Effector memory CD8-positive, alpha-beta T cell (primary cell): ENCODE measurements at places on chromosomes 2 and 18.

DNA sequence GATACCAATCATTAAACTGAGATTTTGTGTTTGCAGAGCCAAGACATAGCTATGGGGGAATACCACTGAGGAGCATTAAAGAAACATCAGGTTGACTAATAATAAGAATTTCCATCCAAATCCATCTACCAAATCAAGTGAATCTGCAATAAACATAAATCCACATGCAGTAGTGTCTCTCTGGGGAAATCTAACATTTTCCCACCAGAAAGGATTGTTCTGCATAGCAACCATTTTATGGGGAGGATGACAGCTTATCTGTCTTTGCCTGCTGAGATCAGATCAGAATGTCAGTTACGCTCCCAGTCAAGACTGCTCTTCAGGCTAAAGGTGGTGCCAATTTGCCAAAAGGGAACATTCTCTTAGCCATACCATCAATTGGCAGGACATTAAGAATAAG lies 1098.9 kb upstream of the CHAC2 start:
- H3K36me3 ChIP-seq, result no peaks in the 10 kb centered on the region
- H3K27me3 ChIP-seq, result no peaks in the 10 kb centered on the region
- no peaks in the 10 kb centered on the region for H3K4me1 ChIP-seq
- DNase-seq, result no peak
- no peak overlapping the region for H3K27ac ChIP-seq
- no peak overlapping the region for H3K4me3 ChIP-seq

- H3K27ac ChIP-seq, result no peak overlapping the region
- H3K27me3 ChIP-seq, result peaks cover 12% of the 10 kb centered on the region
- H3K4me3 ChIP-seq, result no peak overlapping the region
- no peaks in the 10 kb centered on the region for H3K36me3 ChIP-seq
- no peaks in the 10 kb centered on the region for H3K4me1 ChIP-seq
Observed at GRCh38 chr18:57269756-57270155, 82.6 kb upstream of the ST8SIA3 start.

DNA sequence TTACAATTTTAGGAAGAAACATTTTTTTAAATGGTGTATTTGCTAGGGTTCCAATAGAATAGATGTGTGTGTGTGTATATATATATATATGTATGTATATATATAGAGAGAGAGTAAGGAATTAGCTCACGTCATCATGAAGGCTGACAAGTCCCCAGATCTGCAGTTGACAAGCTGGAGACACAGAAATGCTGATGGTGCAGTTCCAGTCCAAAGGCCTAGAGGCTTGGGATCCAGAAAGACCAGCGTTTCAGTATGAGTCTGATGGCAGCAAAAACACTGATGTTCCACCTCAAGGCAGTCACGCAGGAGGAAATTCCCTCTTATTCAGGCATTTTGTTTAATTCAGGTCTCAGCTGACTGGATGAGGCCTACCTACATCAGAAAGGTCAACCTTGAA lies 386.8 kb downstream of the PTH2R start:
- H3K36me3 ChIP-seq, result no peaks in the 10 kb centered on the region
- H3K4me3 ChIP-seq, result no peak overlapping the region
- no peaks in the 10 kb centered on the region for H3K4me1 ChIP-seq
- no peak overlapping the region for H3K27ac ChIP-seq
- no peak for DNase-seq

DNA sequence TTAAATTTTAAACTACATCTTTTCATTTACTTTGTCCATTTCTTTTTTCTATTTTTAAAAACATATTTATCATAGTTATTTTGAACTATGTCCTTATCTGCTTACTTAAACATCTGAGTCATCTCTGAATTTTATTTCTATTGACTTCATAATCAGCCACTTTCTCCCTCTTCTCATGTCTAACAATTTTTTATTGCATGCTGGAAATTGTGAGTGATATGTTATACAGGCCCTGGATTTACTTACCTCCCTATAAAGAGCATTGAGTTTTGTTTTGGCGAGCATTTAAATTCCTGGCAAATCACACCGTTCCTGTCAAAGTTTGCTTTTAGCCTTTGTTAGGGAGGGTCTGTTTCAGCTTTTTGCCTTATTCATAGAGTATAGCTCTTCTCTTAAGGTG lies 39.3 kb downstream of the KCNIP3 start:
- no peak overlapping the region for H3K27ac ChIP-seq
- no peaks in the 10 kb centered on the region for H3K36me3 ChIP-seq
- DNase-seq, result no peak
- H3K4me3 ChIP-seq, result no peak overlapping the region

DNA sequence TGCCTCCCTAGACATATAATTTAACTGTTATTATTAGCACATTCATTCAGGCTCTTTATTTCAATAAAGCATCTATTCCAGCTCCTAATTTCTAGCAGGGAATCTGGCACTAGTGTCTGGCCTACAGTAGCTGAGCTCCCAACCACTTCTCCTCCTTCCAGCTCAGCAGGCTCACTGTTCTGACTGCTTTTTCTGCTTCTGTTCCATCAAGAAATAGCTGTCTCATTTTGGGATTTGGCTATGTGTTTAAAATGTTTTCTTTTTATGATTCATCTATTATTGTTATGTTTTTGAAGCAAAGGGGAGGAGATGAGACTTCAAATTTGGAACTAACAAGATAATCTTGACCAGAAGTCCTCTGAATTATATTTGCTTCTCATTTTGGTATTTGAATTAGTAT lies 172.7 kb upstream of the SMAD7 start:
- H3K4me3 ChIP-seq, result no peak overlapping the region
- peaks cover 5% of the 10 kb centered on the region for H3K4me1 ChIP-seq
- no peak for DNase-seq

DNA sequence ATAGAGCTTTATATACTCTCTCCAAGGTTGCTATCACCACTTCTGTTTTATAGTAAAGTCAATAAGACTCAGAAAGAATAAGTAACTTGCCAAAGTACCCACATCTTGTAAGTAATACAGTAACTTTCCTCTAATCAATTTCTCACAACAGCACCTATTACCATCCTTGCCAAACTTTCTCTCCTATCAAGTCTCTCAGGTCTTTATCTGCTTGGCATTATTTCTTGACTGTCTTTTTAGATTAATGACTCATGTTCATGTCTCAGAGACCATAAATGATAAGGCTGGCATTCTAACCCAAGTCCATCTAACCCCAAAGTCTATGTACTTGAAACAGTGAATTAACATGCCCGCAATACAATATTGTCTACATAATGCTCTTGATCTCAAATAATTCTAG lies 618.0 kb upstream of the ZEB2 start:
- no peaks in the 10 kb centered on the region for H3K27me3 ChIP-seq
- H3K4me1 ChIP-seq, result no peaks in the 10 kb centered on the region
- H3K4me3 ChIP-seq, result no peak overlapping the region
- no peak for DNase-seq
- no peak overlapping the region for H3K27ac ChIP-seq

GRCh38 chr2:232487385-232488096 lies at the start of gene ECEL1:
Gene ECEL1 (minus strand): TSS chr2:232487834. CDS start chr2:232486653, 1,181 bp downstream.
- peaks cover 80% of the 10 kb centered on the region for H3K27me3 ChIP-seq
- H3K4me3 ChIP-seq, result peak within 1 kb of the TSS; percentile 40
- H3K27ac ChIP-seq, result no peak within 1 kb of the TSS
- no peak for DNase-seq
- peaks cover 5% of the 10 kb centered on the region for H3K4me1 ChIP-seq

- H3K4me1 ChIP-seq, result no peaks in the 10 kb centered on the region
- no peak for DNase-seq
- peaks cover 3% of the 10 kb centered on the region for H3K27me3 ChIP-seq
- no peak overlapping the region for H3K4me3 ChIP-seq
- no peaks in the 10 kb centered on the region for H3K36me3 ChIP-seq
- no peak overlapping the region for H3K27ac ChIP-seq
Observed at GRCh38 chr2:48749291-48750127, 6.0 kb downstream of the LHCGR start.

DNA sequence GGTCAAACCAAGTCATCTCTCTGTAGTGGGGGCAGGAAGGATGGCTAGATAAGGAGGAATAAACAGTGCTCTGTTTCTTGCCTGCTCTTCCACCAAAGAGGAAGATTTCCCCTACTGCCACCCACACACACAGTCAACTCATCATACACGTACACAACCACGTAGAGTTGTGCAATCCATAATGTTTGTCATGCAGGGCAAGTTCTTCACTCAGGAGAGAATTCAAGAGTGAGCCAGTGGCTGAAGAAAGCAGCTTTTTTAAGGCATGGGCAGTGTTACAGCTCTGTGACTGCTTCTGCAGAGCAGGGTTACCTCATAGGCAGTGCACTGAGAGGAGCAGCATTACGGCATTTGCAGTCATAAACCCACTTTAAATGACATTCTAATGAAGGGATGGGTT lies 283.0 kb downstream of the RND3 start:
- no peak for DNase-seq
- H3K36me3 ChIP-seq, result peaks cover 2% of the 10 kb centered on the region
- no peaks in the 10 kb centered on the region for H3K27me3 ChIP-seq
- no peak overlapping the region for H3K27ac ChIP-seq
- H3K4me3 ChIP-seq, result no peak overlapping the region

- peaks cover 8% of the 10 kb centered on the region for H3K4me1 ChIP-seq
- DNase-seq, result no peak
- peaks cover 5% of the 10 kb centered on the region for H3K36me3 ChIP-seq
- no peaks in the 10 kb centered on the region for H3K27me3 ChIP-seq
Observed at GRCh38 chr2:55408918-55409868, 10.5 kb downstream of the CCDC88A start.

GRCh38 chr18:57025540-57025939 lies 121.3 kb upstream of the BOD1L2 start:
- H3K4me1 ChIP-seq, result peaks cover 1% of the 10 kb centered on the region
- no peak overlapping the region for H3K27ac ChIP-seq
- DNase-seq, result no peak
- H3K27me3 ChIP-seq, result no peaks in the 10 kb centered on the region
- peaks cover 7% of the 10 kb centered on the region for H3K36me3 ChIP-seq
- H3K4me3 ChIP-seq, result no peak overlapping the region

GRCh38 chr2:226660526-226660925 lies 139.1 kb downstream of the IRS1 start:
- no peak for DNase-seq
- no peaks in the 10 kb centered on the region for H3K36me3 ChIP-seq
- H3K4me3 ChIP-seq, result no peak overlapping the region
- H3K27me3 ChIP-seq, result peaks cover 27% of the 10 kb centered on the region
- no peaks in the 10 kb centered on the region for H3K4me1 ChIP-seq

DNA sequence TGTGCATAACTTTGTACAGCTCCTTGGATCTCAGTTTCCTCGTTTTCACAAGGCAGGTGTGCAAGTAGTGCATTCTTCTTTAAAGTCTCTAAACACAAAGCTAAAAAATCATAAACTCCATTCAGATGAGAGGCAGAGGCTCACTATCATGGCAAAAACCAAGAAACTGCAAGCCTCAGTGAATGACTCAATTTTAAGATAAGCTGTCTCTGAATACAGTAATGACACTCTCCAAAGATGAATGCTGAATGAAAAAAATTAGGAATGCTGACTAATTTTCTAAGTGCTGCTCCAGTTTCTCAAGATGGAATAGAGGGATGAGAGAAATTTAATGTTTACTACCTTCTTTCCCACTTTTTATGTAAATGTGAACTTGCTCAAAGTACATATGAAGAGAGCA lies 17.2 kb downstream of the B4GALT6 start:
- H3K36me3 ChIP-seq, result no peaks in the 10 kb centered on the region
- no peak for DNase-seq
- H3K27me3 ChIP-seq, result peaks cover 6% of the 10 kb centered on the region

DNA sequence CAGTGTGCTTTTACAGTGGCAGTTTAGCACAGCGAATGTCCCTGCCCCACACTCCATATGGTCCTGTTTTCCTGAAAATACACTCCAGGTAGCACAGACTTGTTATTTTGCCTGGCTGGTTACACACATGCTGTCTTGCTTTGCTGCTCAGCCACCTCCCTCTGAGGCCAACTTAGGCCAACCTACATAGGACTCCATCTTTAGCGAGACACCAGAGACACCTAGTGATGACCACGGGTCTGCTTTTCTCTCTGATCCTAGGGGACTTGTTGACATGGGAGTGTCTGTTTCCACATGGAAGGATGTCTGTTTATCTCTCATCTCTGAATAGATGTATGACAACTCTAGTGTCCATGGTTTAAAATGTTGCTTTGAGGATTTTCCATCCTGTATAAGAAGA lies 43.3 kb downstream of the PLEKHB2 start:
- no peak overlapping the region for H3K27ac ChIP-seq
- peaks cover 71% of the 10 kb centered on the region for H3K36me3 ChIP-seq
- H3K27me3 ChIP-seq, result no peaks in the 10 kb centered on the region
- no peak overlapping the region for H3K4me3 ChIP-seq
- no peak for DNase-seq
- no peaks in the 10 kb centered on the region for H3K4me1 ChIP-seq

GRCh38 chr2:175890636-175891242 lies 111.3 kb downstream of the LNPK start:
- no peak overlapping the region for H3K4me3 ChIP-seq
- no peaks in the 10 kb centered on the region for H3K4me1 ChIP-seq
- DNase-seq, result no peak
- H3K36me3 ChIP-seq, result no peaks in the 10 kb centered on the region

DNA sequence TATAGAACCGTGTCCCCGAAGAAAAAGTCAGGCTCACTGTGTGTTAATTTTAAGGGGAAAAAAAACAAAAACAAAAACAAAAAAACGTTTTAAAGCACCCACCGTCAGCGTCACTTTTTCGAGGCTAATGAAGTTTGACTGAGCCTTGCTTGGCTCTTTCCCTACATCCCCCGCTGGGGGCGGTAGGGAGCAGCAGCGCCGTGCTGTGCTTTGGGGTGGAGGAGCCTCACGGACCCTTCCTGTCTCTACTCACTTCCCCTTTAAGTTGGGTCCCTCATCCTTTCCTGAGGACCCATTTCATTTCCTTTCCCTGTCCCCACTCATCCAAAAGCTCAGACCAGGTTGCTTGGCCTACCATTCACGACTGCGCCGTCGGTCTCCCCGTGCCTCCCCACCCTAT lies 82.8 kb upstream of the RPL31 start:
- peaks cover 3% of the 10 kb centered on the region for H3K4me1 ChIP-seq
- DNase-seq, result no peak
- no peaks in the 10 kb centered on the region for H3K36me3 ChIP-seq
- H3K4me3 ChIP-seq, result no peak overlapping the region

GRCh38 chr2:65275141-65275915 lies 47.7 kb downstream of the ACTR2 start:
- no peaks in the 10 kb centered on the region for H3K27me3 ChIP-seq
- H3K4me1 ChIP-seq, result peaks cover 4% of the 10 kb centered on the region
- H3K36me3 ChIP-seq, result peaks cover 35% of the 10 kb centered on the region
- no peak overlapping the region for H3K4me3 ChIP-seq
- DNase-seq, result no peak

DNA sequence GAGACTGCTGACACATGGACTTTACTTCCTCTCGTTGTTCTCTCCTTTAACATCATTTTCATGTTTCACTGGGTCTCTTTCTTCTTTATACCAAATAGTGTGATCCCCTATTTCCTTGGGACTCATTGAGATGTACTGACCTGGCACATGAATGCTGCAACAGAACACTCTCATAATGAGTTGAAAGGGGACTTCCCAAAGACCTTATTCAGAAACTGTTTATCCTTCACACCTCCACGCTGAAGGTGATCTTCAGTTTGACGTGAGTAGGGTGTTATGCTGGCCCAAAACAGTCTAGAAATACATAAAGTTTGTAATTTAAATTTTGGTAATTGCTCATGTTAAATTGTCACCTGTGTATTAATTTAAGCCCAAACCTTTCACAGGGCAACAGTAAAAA lies 1096.8 kb upstream of the GYPC start:
- H3K27ac ChIP-seq, result no peak overlapping the region
- no peak for DNase-seq
- no peaks in the 10 kb centered on the region for H3K27me3 ChIP-seq
- H3K4me3 ChIP-seq, result no peak overlapping the region
- H3K36me3 ChIP-seq, result no peaks in the 10 kb centered on the region

GRCh38 chr2:178324077-178324476 lies 126.9 kb downstream of the PRKRA start:
- no peak overlapping the region for H3K27ac ChIP-seq
- H3K36me3 ChIP-seq, result no peaks in the 10 kb centered on the region
- peaks cover 28% of the 10 kb centered on the region for H3K27me3 ChIP-seq
- no peaks in the 10 kb centered on the region for H3K4me1 ChIP-seq
